Putamen (tissue), 1 donor: ENCODE measurements at places on chromosomes 3 and 15.

DNA sequence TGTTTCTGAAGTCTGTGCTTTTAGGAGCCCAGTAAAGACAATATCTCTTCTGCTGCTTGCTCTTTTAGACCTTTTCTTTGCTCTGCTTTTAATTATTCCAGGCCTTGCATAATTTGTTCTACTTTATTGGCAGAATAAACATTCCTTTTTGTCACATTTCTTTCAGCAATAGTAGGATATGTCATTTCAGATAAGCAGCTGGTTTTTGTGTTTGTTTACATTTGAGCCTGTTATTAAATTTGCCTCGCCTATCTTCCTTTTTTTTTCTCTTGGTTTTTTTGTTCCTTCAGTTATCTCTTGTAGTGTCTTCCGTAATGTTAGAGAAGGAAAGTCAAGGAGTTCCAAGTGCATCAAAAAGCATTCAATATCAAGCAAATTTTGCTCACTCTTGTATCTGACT lies 16.4 kb downstream of the ZNF654 start:
- DNase-seq: no peak

GRCh38 chr3:19641408-19641807 lies 292.6 kb downstream of the EFHB start:
- DNase-seq: no peak

DNA sequence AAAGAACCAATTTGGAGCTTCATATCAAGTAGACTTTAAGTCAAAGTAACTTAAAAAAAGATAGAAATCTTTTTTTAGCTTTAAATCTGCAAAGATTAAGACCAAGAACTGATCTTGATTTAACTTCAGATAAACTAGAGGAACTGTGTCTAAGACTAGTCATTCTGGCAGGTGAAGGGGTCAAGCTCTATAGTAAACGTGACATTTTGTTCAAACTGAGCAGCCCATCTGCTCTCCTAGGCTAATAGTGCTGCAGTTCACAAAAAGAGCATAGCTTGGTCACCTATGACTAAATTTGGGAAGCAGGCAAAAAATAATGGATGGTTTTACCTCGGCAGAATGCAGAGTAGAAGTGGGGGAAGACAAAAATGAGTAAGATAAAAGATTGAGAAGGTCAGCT lies 168.8 kb upstream of the ALCAM start:
- DNase-seq: no peak

- no peak for DNase-seq
These were observed 27.9 kb downstream of the FEM1B start for GRCh38 chr15:68305420-68305871.

- peak; percentile 90 for DNase-seq
These were observed 441.3 kb downstream of the MAGI1 start for GRCh38 chr3:65597226-65597951.

DNA sequence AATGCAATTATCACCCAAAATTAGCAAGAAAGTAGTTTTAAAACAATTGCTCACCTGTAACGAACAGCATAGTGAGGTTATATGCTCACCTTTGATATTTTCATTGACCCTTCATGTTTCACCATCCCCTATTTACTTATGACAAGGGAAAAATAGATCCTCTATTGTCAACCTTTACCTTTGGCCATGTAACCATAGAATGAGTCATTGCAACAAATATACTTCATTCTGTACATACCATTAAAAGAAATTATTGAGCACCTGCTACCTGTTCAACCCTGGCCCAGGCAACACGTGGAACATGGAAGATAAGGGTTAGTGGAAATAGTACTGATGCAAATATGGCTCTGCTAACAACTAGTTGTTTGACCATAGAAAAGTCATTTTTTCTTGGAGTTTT lies 20.2 kb downstream of the LSAMP start:
- DNase-seq: no peak

GRCh38 chr15:64051407-64052259 lies 5.3 kb upstream of the DAPK2 start:
- no peak for DNase-seq

GRCh38 chr3:50450209-50450921 lies 53.1 kb downstream of the CACNA2D2 start:
- DNase-seq: peak; percentile 73

DNA sequence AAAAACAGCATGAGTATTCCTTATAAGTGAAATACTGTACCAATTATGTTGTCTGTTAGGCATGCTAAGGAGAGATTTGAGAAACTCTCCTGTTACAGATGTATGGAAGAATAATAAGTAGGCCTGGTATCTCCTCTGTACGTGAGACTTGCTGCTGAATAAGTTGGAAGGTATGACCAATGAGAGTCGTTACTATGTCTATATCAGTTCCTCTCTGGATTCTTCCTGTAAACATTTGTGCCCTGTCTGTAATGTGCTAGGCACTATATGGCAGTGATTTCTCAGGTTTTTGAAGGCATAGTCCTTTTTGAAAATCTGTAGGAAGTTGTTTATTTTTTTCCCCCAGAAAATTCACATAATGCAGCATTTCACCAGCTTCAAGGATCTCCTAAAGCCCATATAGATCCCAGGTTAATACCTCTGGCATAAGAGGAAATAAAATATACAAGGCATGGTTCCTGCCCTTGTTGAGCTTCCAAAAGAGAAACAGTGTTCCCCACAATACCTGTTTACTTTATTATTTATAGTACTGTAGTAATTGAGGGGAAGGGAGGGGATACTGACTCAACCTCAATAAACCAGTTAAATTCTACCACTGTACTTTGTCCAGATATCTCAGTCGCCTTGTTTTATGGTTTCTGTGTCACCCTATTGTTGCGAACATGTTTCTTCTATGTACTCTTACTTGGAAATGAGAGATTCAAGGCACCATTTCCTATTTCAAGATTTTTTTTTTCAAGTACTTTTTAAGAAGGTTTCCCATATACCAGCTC lies 28.6 kb downstream of the MAP2K5 start:
- no peak for DNase-seq

DNA sequence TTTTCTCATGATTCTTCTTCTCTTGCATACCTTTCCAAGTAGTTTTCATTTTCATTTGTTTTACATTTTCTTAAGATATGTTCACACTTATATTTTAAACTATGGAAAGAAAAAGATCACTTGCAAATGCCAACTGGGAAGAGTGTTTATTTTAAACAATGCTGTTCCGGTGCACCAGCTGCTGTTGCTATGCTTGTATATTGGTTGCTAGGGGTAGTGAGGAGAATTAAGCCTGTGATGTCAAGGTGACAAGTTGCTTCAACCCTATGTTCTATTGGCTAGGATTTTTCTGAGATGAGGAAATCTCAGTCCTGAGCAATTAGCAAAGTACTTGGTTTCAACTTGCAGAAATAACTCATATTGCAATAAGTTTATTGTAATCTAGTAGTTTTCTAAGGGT lies 500.1 kb downstream of the MFSD1 start:
- DNase-seq: no peak

DNA sequence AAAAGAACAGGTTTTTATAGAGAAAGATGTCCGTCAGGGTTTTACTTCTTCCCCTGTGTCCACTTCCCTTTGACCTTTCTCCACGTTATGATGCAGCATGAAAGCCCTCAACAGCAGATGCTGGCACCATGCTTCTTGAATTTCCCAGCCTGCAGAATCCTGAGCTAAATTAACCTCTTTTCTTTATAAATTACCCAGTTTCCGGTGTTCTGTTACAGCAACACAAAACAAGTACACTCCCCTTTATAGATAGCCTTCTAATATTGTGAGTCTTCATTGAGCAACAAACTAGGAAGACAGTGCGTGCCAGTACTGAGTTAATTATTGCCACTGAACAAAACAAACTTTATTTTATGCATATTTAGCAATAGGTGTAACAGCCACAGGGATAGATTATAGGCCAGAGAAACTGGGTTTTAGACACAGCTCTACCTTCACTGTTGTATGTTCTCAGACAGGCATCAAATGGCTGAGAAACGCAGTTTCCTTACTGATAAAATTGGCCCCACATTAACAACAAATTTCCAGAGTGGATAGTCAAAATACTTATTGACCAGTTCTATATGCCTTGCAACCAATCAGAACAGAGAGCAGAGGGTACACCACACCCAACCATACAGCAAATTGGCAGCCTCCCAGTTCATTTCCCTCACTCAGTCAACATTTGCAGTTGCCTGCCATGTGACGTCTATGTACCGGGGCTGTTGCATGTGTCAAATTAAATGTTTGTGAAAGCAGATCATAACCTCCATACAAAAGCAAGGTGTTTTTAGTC lies 14.4 kb upstream of the TBL1XR1 start:
- no peak for DNase-seq

DNA sequence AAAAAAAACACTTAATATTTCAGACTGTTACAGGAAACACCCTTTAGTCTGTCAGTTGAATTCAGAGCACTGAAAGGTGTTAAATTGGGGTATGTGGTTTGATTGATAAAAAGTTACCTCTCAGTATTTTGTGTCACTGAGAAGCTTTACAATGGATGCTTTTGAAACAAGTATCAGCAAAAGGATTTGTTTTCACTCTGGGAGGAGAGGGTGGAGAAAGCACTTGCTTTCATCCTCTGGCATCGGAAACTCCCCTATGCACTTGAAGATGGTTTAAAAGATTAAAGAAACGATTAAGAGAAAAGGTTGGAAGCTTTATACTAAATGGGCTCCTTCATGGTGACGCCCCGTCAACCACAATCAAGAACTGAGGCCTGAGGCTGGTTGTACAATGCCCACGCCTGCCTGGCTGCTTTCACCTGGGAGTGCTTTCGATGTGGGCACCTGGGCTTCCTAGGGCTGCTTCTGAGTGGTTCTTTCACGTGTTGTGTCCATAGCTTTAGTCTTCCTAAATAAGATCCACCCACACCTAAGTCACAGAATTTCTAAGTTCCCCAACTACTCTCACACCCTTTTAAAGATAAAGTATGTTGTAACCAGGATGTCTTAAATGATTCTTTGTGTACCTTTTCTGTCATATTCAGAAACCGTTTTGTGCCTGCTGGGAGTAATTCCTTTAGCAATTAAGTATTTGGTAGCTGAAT lies 17.9 kb downstream of the TMEM43 start:
- DNase-seq: no peak

DNA sequence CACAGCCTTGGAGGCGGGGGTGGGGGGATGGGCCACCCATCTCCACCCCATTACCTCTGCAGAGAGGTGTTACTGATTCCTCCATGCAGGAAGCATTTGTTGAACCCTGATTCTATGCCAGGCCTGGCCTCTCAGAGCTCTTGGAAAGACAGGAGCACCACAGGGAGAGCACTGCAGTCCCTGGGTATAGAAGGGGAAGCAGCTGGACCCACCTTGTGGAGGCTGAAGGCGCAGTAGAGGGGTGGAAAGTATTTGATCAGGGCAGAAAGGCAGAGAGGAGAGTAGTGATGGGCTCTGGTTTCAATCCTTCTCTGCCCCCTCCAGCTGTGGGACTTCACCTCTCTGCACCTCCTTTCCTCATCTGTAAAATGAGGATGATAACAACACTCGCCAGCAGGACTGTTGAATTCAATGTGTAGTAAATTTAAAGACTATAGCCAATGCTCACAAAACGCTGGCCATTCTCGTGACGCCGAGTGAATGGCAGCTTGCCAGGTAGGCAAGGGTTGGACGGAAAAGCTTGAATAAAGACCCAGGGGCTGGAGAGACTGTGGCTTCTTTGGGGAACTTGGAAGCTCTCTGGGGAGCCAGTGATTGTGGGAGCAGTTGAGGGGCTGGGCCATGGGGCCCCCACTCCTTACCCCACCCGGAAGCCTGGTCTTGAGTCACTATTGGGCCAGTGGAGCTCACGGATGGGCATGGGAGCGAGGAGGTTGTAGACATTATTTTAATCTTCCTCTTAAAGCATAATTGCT lies 8.0 kb upstream of the CCDC33 start:
- DNase-seq: no peak

DNA sequence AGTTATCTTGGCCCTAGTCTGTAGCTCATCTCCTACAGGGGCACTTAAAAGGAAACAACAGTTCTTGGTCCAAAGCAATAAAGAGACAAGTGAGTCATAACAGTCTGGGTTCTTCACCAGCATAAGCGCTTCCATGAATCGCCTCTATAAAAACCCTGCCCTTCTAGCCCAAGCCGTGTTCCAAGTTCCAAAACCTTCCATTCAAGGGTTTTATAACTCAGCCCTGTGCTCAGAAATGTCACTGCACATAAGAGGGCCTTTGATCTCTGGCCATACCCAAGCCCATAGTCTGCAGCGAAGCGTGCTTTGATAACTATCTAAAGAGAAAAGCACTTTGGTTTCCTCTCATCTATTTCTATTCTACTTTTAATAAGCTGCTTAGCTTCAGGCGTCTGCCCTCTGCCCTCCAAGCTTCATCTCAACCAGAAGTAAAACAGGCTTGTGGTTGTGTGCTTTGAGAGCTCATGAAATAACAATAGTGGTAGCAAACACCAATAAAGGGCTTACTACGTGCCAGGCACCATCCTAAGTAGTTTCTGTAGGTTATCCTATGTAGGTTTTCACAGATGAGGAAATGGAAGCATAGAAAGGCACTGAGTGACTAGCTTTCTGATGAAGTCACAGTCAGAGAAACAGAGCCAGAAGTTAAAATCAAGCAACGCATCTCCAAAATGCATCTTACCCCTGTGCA lies 64.0 kb upstream of the AKAP13 start:
- DNase-seq: no peak

DNA sequence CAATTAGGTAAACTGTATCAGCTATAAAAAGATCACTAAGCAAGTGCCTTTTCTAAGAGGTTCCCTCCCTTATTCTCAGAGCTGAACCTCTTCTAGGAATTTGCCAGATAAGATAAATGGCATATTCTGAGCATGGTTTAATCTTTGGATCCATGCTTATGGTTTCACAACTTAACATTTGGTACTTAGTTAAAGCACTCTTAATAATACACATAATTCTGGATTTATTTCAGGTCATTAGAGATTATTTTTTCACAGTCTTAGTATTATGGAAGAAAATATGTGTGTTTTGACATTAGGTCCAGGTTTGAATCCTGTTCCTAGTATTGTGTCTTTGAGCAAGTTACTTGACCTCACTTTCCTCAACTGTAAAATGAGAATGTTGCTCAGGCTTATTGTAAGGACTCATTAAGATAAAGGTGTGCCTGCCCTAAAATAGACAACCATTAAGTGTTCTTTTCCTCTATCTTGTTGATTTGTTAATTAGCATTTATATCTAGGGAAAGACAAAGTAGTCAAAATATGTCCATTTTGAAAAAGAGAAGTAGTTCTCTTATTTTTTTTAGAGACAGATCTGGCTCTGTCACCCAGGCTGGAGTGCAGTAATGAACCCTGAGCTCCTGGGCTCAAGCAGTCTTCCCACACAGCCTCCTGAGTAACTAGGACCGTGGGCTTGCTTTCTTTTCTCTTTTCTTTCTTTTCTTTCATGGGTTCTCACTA lies 43.4 kb downstream of the TSC22D2 start:
- DNase-seq: no peak

DNA sequence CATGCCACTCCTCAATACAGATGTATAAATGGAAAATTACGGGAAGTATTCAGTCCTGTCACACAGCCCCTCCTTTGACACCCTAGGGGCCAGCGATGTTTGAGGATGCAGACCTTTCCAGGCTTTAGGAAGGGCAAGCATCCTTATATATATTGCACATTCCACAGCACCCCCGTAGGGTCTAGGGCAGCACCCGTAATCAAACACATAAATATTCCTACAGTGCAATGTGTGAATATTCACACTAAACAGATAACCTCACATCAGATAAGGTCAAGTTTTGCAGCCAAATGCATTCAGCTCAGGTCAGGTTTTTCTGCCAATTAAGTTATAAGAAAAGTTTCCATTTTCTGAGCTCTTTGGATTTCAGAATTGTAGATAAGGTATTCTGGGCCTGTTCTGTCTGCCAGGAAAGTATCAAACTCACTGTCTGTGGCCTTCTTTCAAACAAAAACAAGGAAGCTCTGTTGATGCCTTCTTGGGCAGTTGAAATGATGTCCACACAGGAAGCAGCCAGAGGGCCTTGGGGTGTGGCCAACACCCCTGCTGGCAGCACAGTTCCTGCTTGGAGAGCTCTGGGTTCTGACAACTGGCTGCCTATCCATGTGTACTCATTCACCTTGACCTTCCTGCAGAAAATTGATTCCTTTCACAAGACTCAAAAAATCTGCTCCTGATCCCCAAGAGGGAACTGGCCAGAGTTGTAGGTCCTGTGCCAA lies 427.0 kb downstream of the NTRK3 start:
- no peak for DNase-seq
